AG08395 (cell line): ENCODE measurements at places on chromosomes 1 and 21.

DNA sequence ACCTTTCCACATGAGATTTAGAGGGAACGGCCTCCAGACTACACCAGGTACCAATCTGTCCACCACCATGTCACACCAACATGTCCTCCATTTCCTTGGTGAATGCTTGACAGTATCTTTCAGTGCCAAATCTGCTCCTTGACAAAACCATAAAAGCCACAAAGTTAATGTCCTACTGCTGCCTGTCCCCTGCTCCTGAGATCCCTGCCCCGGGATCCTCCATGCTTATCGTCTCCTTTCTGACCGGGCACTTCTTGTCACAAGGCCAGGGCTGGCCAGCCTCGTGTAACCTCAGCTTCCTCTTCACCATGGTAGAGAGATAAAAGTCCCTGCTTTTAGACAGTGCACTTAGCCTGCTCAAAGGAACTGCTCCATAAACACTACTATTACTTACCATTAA lies 136.2 kb downstream of the NAV1 start:
- no peak for DNase-seq

- DNase-seq: peak; percentile 35
These were observed 20.6 kb upstream of the NPL start for GRCh38 chr1:182768963-182769362.

- DNase-seq: no peak
These were observed 31.6 kb downstream of the FMO4 start for GRCh38 chr1:171345536-171345935.

DNA sequence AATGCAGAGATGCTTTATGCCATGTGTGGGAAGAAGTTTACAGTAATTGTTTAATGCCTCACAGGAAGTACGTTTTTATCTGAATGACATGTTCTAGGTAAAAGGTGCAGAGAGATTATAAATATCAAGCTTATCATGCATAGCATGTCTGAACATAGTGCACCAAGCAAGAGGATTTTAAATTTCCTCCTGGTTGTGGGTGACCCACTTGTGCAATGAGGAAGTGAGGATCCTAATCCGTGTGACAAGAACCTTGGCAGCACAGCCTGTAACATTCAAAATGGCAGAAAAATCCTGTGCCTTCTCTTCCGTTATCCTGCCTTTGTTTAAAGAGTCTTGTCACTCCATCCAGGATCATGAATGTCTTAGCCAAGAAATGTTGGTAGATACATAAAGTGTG lies 75.6 kb downstream of the PLA2G4A start:
- no peak for DNase-seq

GRCh38 chr21:17488620-17489019 lies 24.2 kb upstream of the CXADR start:
- no peak for DNase-seq

DNA sequence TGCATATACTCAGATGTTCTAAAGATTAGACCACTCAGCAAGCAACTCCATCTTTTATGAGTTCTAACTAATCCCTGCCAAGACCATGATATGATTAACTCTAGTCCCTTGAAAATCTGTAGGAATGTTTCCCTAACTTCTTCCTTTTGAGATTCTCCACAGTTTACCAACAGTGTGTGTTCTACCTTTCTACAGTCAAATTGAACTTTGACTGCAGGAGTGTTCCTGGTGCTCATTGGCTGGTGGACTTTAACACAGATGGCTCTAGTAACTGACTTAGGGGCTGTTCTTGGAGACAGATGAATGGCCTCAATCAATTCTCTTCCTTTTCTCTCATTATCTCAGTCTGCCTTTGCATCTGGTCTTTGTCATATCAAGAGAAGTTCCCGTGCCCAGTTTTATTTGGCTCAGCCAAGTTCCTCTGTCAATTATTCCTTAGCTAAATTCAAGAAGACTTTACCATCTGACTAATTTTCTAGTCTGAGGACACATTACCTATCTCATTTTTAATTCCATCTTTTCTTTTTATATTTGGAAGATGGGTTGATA lies 643.9 kb upstream of the CAMK1G start:
- DNase-seq: no peak

DNA sequence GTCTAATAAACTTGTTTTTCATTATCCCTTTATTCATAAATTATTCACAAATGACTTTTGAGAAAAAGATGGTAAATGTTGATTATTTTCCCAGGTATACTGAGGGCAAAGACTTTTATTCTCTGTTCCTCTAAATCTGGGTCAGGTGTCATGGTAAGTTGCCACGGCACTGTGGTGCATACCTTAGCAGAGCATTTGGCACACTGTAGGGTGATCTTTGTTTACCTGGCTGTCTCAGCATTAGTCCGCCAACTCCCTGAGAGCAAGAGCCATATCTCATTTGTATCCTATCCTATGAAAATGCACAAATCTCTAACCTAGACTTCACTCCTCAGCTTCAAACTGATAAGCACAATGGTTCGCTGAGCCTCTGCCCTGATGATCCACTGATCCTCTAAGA lies 24.9 kb downstream of the GDAP2 start:
- DNase-seq: no peak

- DNase-seq: peak; percentile 16
These were observed 31.0 kb downstream of the AZIN2 start for GRCh38 chr1:33111965-33112364.

DNA sequence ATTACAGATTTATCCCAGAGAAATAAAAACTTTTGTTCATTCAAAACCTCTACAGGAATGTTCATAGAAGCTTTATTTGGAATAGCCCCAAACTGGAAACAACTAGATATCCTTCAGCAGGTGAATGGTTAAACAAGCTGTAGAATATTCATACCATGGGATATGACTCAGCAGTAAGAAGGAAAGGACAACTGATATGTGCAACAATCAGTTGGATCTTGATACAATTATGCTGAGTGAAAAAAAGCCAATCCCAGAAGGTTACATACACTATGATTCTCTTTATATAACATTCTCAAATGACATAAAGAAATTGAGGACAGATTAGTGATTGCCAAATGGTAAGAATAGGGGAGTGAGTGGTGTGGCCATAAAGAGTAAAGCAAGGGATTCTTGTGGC lies 376.7 kb downstream of the S1PR1 start:
- no peak for DNase-seq

GRCh38 chr1:200029822-200030152 lies 2.3 kb downstream of the NR5A2 start:
- no peak for DNase-seq

DNA sequence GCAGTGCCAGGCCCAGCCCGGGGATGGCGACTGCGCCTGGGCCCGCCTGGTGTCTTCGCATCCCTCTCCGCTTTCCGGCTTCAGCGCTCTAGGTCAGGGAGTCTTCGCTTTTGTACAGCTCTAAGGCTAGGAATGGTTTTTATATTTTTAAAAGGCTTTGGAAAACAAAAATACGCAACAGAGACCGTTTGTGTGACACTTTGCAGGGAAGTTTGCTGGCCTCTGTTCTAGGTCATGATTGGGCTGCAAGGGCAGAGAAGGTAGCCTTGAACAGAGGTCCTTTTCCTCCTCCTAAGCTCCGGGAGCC lies 719 bp downstream of the SOD1 start:
- peak; percentile 61 for DNase-seq

DNA sequence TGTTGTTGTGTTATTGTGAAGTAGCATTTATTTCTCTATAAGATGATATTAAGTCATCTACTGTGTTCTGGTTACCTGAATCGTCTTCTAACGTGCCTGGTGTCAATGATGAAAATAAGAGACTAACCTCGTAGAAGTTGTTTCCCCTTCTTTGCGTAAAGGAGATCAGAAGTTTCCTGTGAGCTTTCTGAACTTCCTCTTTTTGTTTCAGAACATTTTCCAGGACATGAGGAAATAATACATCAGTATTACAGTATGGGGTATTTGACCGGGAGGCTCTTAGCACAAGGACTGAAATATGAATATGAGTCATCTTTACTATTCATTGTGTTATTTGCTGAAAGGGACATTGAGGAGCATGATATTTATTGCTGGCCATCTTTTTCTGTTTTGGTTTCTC lies 1.3 kb downstream of the ST6GALNAC3 start:
- no peak for DNase-seq

GRCh38 chr1:10687251-10687651 lies 109.2 kb downstream of the CASZ1 start:
- no peak for DNase-seq

GRCh38 chr1:180505732-180506335 lies 3.5 kb upstream of the ACBD6 start:
- no peak for DNase-seq

DNA sequence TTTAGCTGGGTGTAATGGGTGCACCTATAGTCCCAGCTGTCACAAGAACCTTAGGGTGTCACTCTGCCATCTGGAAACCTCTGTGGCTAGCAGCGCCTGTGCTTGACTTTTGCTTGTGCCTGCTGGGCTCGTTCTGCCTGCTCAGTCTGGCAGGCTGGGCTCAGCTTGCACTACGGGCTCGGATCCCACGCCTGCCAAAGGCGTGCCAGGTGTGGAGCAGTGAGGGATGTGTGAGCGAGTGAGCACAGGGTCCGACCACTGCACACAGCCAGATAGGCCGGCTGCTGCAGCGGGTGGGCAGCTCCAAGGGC lies 2.8 kb upstream of the LSM10 start:
- no peak for DNase-seq

DNA sequence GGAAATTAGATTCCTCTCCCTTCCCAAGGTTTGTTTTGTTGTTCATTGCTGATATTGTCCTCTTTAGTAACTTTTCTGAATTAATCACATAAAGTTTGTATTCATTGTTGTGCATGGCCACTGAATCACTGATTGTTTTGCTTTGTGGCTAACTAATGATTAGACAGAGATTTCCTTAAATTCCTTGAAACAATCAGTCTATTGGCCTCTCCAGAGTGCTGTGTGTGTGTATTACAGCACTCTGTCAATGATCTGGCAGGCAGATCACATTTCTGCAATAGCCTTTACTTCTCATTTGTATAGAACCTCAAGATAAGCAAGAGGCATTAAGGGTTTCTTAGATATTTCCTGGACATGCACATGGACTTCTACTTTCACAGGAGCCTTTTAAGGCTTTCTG lies 78.6 kb downstream of the DUSP10 start:
- peak; percentile 7 for DNase-seq
